GF-D8 (cell line): ENCODE measurements at places on chromosomes 6 and 20.

- DNase-seq, result no peak
Observed at GRCh38 chr6:11911538-11911937, 100.6 kb upstream of the HIVEP1 start.

DNA sequence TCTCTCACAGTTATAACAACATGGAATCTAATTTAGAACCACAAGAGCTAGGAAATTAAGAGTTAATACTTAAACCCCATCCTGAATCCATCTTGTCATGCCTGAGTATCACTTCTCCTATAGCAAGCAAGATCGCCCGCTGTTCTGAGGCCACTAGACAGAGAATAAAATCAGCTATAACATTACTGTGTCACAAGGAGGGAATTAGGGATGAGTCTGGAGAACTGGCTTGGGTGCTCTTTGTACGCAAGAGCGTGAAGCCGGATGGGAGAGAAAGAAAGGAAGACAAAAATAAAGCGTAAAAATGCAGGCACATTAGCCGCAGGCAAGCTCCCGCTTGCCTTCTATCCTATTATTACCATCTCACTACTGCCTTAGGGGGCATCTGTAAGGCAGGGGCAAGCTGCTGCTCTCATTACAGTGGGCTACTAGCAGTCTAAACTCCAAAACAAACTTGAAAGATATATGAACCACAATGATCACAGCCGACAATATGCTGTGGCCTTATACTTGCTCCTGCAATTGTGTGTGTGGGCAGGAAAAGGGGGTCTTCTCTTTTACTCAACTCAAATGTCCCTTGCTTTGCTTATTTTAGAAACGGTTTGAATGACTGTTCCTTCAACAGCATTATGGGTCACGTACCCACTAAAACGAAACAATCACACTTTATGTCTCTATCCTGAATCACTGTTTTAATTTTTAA is 81.9 kb downstream of the GJA10 start:
- no peak for DNase-seq

- no peak for DNase-seq
Observed at GRCh38 chr20:9628589-9628988, 114.2 kb downstream of the LAMP5 start.

- DNase-seq, result no peak
Observed at GRCh38 chr20:37295001-37295400, 5.5 kb downstream of the MANBAL start.

- DNase-seq, result no peak
Observed at GRCh38 chr6:161511447-161512095, 237.7 kb upstream of the AGPAT4 start.

DNA sequence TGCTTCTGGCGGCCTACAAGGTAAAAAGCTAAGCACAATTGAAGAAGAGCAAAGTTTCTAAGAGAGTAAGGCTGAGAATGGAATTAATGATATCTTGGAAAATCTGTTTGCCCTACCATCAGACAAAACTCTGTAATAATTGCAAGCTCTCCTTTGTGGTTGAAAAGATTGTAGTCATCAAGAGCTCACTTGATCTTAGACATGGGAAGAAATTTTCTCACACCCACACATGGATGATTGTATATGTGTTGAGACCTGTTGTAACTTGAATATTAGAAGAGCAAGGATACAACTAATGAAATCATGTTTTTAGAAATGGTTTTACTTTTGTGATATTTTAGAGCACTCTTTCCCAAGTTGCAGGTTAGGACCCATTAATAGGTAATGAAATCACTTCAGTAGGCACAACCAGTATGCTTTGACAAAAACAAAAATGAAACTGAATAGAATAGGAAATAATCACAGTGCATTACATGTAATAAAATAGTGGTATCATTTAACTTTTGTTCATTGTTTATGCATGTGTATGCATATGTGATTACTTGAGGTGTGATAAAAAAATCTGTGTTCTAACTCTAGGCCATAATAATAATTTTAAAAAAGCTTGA is 14.0 kb downstream of the DCBLD1 start:
- DNase-seq, result no peak
